ENCODE measurements at places on chromosomes 7 and 10.

GRCh38 chr10:2817940-2818636, 249.3 kb upstream of the PFKP start:
- DNase-seq = no peak

DNA sequence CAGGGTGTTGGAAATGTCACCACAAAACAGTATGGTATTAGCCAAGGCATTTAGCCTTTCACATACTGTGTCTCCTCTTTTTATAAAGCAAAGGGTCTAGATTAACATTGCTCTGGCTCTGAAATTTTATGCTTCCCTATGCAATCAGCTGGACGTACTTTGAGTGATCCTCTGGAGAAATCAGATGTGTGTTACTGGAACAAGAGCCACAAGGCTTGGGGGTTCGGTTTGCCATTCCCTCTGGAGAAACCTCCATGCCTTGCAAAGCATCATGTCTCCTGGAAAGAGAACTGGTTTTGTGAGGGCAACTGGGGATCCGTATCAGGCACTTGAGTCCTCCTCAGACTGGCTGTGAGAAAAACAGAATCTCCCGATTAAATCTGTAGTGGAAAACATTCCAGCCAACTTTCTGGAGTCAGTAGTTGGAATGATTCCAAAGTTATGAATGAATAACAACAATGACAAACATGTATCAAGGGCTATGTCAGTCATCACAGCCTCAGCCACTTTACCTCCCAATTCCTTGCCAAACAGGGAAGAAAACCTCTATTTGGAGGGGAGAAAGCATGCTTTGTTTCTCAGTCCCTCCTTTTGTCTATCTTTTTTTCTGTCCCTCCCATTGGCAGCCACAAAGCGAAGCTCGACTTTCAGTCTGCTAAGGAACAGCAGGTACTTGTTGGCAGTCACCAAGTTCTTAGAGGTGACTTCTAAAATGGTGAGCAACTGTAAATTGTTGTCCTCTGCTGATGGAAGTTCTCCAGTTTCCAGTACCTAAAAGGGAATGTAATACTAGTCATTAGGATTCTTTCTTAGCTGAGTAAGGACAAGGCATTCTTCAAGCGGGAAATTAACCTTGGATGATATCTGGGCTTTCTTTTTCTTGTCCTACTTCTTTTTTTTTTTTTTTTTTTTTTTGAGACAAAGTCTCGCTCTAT, 864.8 kb upstream of the AUTS2 start:
- DNase-seq = peak; percentile 65

GRCh38 chr7:137839903-137840779, 6.6 kb downstream of the DGKI start:
- DNase-seq = peak; percentile 57

DNA sequence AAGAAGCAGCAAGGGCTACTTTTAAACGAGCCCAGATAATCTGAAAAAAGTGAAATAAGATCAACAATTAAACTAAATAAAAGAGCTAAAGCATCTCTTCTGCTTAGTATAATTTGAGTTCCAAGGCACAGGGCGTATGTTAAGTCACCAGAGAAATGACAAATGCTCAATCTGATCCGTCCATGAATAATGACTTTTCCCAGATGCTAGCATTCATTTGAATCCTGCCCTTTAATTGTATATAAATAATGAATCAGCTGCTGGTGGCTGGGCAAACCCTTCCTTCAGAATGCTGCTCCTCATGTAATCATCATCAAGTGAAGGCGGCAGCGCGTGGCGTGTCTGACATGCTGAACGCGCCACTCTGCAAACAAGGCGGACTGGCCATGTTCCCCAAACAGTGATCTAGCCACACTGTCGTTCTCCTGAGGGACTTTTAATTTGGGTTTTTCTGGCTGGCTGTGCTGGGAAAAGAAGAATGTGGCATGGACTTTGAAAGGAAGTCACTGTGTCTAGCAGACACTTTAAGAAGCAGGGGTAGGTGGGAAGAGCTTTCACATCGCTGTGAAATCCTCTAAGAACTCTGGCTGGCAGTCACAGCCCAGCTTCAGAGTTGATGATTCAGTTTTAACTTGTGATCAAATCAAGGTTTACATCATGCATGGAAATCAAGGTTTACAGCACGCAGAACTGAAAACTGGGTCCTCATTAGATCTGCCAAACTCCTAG, 70.7 kb downstream of the BEND7 start:
- DNase-seq = no peak

All from NCI-H1105 (cell line).